ENCODE measurements at places on chromosomes 5 and 9. TPM values are rescaled to one million over a fixed set of nuclear protein-coding genes. Genes with fewer than 3 reads are reported as not detected.

DNA sequence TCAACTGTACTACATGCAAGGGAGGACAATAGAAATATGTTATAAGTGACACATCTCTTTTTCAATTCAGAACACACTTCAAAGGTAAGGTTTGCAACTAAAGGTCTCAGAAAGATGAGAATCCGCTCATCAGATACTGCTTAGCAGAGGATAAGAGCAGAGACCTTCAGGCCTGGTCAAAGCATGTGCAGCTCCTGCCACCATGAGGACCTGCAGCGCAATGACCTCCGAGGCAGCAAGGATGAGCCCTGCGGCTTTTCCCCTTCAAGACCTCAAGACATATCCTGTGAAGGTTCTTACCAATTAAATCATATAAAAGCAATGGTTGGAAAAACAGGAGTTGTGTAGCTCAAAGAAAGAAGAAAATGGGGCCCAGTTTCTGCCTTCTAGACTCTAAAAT is 135.8 kb downstream of the TRIM36 start:
- DNase-seq = no peak

- DNase-seq = no peak
Measured at GRCh38 chr5:179802950-179803562, 3.6 kb downstream of the MGAT4B start.

DNA sequence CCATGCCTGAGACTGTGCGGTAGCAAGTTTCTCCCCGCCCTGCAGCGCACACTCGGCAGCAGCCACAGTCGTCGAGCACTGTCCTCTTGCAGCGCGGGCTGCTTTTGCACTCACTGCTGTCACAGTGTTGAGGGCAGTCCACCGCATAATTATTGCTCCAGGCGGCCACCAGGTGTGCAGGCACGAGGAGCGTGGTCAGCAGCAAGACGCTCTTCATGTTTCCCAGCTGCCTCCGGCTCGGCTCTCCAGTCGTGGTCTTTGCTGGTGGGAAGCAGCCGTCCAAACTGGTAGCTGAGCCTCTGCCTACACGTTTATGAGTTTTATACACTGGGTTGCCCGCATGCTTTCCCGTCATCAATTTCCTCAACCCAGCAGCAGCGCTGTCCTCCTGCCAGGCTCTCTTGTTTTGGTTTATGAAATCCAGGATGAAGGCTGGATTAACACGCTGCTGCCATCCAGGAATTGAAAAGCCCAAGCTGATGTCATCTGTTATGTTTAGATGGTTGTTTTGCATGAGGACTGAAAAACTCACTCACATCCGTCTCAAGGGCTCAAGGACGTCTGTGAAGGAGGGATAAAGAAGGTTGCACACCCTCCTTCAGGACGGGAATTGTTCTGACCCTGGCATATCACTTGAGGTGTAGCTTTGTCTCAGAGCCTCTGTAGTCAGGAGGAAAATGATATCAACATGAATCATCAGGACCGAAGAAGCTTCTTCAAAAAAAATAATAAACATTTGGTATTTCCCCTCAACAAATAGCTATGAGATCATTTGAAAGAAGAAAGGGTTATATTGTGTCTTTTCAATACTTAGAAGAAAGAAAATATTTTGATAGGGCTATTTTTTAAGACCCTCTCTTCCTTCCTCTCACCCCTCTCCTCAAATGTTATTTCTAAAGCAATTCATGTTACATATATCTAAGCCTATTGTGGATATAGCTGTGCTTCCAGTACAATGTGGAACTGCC is at the start of gene ESM1:
ESM1 (minus strand) TSS at position 293 of the 968 bp plus-strand sequence; CDS start at position 217, 76 bp downstream.
- DNase-seq = no peak

DNA sequence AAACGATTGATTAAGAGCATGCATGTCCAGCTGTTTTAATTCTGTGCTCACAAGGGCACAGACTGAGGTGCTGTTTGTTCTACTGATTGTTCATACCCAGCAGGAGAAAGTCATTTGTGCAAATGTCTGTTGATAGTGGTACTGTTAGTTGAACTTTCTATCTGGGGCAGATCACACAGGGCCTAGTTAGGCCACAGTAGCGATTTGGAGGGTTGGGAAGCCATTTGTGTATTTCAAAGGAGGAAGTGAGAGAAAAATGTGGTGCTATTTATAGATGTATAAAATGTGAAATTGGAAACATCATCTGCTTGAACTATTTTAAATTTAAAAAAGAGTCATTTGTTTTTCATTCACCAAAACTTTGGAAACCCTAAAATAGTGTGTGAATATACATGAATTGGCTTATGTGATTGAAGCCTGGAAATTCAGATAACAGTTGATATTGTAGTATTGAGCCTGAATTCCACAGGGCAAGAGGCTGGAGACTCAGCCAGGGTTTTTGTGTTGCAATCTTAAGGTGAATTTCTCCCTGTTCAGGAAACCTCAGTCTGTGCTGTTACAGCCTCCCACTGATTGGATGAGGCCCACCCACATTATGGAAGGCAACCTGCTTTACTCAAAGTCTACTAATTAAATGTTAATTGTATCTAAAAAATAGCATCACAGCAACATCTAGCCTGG is 162.0 kb upstream of the CDKN2B start:
- no peak for DNase-seq

DNA sequence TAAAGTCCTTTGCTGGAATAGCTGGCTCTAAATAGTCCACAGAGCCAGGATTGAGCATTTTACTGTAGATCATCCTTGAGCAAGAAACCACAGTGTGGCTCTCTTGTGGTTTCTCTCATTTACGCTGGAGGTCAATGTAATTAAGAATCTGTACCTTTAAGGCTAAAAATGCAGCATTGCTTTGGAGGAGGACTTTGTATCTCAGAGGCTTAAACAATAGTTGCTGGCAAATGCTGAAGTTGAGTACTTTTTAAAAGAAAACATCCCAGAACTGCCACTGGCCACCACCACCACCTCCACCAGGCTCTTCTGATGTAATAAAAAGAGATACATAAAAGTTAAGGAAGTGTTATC is 177.3 kb upstream of the ADAMTSL1 start:
- DNase-seq = no peak

DNA sequence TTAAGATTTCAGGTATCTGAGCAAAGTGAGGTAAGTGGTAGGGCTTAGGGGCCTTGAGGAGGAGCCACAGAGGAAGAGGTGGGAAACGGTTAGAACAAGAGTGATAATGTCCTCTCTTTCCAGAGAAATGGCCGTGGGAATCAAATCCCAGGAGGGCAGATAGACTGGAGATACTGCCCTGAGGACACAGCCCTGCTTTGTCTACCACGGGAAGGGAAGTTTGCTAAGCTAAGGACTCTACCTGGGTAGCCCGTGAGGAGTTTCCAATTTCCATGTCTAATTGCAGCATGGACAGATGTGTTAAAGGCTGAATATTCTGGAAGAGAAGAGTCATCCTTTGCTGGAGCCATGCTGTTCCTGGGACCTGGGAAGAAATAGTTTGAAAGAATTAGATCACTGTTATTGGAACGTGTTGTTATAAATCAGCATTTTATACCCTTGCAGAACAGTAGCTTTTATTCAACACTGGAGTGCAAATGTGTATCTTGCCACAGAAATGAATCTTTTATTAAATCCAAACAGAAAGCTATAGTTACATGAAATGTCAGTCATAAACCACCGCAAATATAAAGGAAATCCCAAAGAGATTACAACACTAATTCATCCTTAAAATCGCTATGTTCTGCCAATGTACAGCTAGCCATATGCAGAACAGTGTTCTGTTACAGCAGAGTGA is 133.2 kb upstream of the LHFPL2 start:
- DNase-seq = no peak

DNA sequence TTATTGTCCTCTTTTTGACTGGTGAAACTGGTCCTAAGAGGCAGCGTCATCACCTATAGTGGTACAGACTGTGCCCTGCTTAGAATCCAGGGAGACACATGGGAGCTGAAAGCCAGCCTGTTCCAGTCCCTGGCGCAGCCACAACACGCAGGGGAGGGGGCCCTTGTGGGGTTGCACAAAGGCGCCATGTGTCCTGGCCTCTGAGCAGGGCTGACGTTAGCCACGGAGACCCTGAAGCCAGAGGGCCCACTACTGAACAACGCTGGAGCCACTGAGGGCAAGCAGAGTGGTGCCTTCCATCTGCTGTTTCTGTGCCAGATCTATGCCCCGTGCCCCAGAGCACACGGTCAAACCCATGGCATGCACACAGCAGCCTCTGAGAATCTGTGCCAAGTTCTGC is 147.3 kb downstream of the ACTL7B start:
- no peak for DNase-seq

- DNase-seq = no peak
Measured at GRCh38 chr9:97441729-97442128, 29.8 kb downstream of the TDRD7 start.

DNA sequence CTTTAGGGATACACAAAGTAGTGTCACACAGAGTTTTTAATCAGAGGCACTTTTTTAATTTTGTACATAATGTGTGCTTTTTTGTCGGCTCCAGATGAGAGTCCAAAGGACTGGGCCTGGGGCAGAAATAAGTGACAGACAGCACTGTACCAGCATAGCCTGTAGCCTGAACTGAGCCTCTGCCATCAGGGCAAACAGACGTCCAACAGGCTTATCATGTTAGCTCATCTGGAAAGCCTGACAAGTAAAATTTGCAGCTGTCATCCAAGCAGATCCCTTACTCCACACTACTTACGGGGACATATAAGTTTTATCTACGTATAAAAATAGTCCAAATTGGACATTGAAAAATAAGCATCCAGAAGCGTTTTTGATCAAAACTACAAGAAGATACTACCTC is 233.1 kb upstream of the GAS1 start:
- DNase-seq = no peak

DNA sequence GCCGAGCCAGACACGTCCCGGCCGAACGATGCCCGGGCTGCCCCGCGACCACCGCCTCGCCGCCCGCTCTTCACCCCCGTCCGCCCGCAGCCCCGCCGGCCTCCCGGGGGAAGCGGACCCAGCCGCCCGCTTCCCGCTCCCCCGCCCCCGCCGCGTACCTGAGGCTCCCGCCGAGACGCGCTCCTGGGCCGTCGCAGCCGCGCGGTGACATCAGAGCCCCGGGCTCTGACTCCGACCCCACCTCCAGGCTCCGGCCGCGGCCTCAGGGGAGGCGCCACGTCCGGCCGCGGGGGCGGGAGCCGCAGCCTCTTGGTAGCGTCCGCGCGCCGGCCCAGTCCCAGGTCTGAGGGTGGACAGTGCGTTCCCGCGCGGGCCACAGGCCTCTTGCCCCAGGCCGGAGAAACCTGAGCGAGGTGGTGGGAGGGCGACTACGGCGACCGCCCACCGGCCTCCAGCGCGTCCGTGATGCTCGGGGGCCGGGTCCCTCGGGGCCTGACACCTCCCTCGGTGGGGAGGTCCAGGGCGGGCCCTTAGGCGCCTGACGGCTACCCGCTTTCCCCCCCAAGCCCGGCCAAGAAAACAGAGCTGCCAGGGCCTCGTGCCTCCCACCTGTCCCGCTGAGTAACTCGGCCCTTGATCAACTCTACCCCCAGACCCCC is at the start of gene SHROOM1:
SHROOM1 (minus strand) TSS at position 212 of the 659 bp plus-strand sequence. CDS start 4,507 bp downstream, outside the sequence.
- no peak for DNase-seq

- DNase-seq = no peak
Measured at GRCh38 chr9:135563039-135563476, 1.5 kb downstream of the PAEP start.

GRCh38 chr9:136576269-136576626 is 30.4 kb upstream of the NOTCH1 start:
- no peak for DNase-seq

GRCh38 chr5:45113726-45114125 is 305.0 kb downstream of the MRPS30 start:
- no peak for DNase-seq

DNA sequence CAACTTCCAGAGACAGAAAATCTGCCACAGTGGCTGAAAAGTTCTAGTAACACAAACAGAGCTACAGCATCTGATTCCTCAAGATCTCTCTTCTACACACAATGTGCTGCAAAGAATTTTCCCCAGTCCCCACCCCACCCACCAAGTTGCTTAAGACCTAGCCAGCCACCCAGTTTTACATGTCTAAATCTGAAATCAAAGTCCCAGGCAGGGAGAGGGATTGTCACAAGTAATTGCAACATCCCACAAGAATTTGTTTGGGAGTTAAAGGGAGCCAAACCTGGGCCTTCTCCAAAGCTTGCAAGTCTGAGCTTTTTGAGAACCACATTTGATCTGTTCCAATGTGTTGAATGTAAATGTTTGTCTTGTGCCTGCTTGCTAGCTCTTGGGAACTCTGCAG is 15.5 kb downstream of the IGIP start:
- no peak for DNase-seq

- no peak for DNase-seq
Measured at GRCh38 chr9:26462213-26462612, 430.4 kb downstream of the CAAP1 start.

DNA sequence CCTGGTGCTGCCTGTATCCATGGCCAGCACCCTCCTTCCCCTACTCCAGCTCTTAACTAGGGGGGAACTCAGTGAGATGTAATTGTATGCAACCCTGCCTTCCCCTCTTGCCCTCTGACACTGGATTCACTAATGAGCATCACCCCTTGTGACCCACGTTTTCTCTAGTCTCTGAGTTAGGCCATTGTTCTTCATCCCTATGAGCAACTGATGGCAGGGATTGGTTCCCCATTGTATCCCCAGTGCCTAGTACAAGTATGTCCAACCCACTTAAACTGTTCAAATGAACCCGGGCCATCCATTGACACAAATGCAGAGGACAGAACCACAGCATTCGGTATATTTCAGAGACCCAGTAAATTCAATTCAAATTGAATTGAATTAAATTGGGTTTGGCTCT is 77.6 kb upstream of the ASTN2 start:
- DNase-seq = no peak

- DNase-seq = no peak
Measured at GRCh38 chr5:111733571-111733970, 23.4 kb downstream of the NREP start.

- DNase-seq = no peak
Measured at GRCh38 chr5:72467461-72467860, 39.7 kb downstream of the ZNF366 start.

The PAPPA gene
- 3.4 TPM for polyA plus RNA-seq

The CD14 gene
- polyA plus RNA-seq = 11.7 TPM

The SLC6A7 gene
- 0.13 TPM for polyA plus RNA-seq

The PCDHGA6 gene
- 8.9 TPM for polyA plus RNA-seq

The TAF11L5 gene
- polyA plus RNA-seq = not detected

The STPG3 gene
- 1.0 TPM for polyA plus RNA-seq

The LRRC19 gene
- polyA plus RNA-seq = 18.6 TPM

The MAMDC2 gene
- polyA plus RNA-seq = 7.3 TPM

The CDC20B gene
- polyA plus RNA-seq = 0.64 TPM

The MAP1B gene
- polyA plus RNA-seq = 19.7 TPM

The C9orf78 gene
- 73.0 TPM for polyA plus RNA-seq

The CBY3 gene
- not detected for polyA plus RNA-seq

The THOC3 gene
- polyA plus RNA-seq = 59.3 TPM

The CYSRT1 gene
- 20.9 TPM for polyA plus RNA-seq

Measured in left renal cortex interstitium (tissue), 4 donors.